ENCODE measurements at places on chromosomes 12 and 14. TPM values are rescaled to one million over a fixed set of nuclear protein-coding genes. Genes with fewer than 3 reads are reported as not detected.

Gene CCDC197
- not detected for total RNA-seq

GRCh38 chr12:87689196-87689595, 340.0 kb downstream of the C12orf50 start:
- no peak for DNase-seq
- H3K27ac ChIP-seq: no peak overlapping the region
- no peak overlapping the region for H3K4me3 ChIP-seq

GRCh38 chr12:58530742-58531062, 389.6 kb downstream of the LRIG3 start:
- no peaks in the 10 kb centered on the region for H3K36me3 ChIP-seq
- H3K27me3 ChIP-seq: no peaks in the 10 kb centered on the region
- no peak for DNase-seq
- H3K4me3 ChIP-seq: no peak overlapping the region
- H3K4me1 ChIP-seq: no peaks in the 10 kb centered on the region

Gene PRPH
- not detected for total RNA-seq

Gene ADSS1
- 2.7 TPM for total RNA-seq
